ENCODE measurements at places on chromosomes 5 and 9. TPM values are rescaled to one million over a fixed set of nuclear protein-coding genes. Genes with fewer than 3 reads are reported as not detected.

The ZNF366 gene
- not detected for total RNA-seq

The TAS2R1 gene
- not detected for total RNA-seq

The RGP1 gene
- total RNA-seq: 18.9 TPM

The NEUROG1 gene
- total RNA-seq: not detected

The FBN2 gene
- total RNA-seq: not detected
